Activated CD8-positive, alpha-beta T cell treated with anti-CD3 and anti-CD28 coated beads, Interleukin-2, amount 10 ng/mL, durations not matched to agents 7 days and 5 days (primary cell): ENCODE measurements at places on chromosomes 2 and 18. TPM values are rescaled to one million over a fixed set of nuclear protein-coding genes. Genes with fewer than 3 reads are reported as not detected.

DNA sequence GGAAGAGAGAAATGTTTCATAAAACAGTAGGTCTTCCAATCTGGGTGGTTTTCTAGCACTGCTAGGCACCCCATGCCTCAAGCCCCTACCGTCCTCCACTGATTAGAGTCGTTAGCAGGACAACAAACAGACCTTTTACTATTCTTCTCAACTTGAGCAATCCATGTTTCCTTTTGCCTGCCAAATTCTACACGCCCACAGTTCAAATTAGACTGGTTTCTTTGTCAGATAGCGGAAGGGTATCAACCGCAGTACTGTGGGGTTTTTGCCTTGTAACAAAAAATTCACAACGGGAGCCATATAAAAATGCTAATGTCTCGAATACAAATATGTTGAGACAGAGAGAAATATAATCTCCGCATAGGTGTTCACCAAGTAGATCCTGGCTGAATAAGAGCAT is 59.9 kb downstream of the VIT start:
- no peak for DNase-seq
- H3K27ac ChIP-seq: no peak overlapping the region
- H3K27me3 ChIP-seq: peaks cover 7% of the 10 kb centered on the region
- no peaks in the 10 kb centered on the region for H3K36me3 ChIP-seq
- no peak overlapping the region for H3K4me3 ChIP-seq

- H3K4me1 ChIP-seq: peaks cover 7% of the 10 kb centered on the region
- DNase-seq: no peak
- H3K27me3 ChIP-seq: peaks cover 5% of the 10 kb centered on the region
- peaks cover 3% of the 10 kb centered on the region for H3K36me3 ChIP-seq
Observed at GRCh38 chr2:136173126-136173525, 55.2 kb upstream of the CXCR4 start.

GRCh38 chr2:241321033-241321432 is 5.3 kb downstream of the SEPTIN2 start:
- no peak for DNase-seq
- no peak overlapping the region for H3K27ac ChIP-seq
- H3K36me3 ChIP-seq: peaks cover 69% of the 10 kb centered on the region
- H3K4me1 ChIP-seq: peaks cover 67% of the 10 kb centered on the region
- no peaks in the 10 kb centered on the region for H3K27me3 ChIP-seq

DNA sequence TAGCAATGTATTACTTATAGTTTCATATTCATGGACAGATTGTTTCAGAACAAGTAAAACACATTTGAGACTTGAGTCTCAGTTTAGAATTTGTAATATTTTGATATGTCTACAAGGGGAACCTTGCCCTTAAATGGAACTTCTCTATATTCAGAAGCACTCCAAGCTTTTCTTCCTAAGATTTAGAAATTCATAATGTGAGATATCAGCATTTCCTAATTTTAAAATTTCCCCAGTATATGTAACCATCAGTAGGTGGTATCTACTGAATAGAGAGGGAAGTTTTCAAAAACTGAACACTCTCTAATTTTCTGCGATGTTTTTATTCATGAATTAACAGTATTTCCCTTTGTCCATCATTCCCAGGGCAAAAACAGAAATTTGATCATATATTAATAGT is 7.6 kb downstream of the ANKRD62 start:
- no peaks in the 10 kb centered on the region for H3K4me1 ChIP-seq
- DNase-seq: no peak
- no peak overlapping the region for H3K4me3 ChIP-seq

DNA sequence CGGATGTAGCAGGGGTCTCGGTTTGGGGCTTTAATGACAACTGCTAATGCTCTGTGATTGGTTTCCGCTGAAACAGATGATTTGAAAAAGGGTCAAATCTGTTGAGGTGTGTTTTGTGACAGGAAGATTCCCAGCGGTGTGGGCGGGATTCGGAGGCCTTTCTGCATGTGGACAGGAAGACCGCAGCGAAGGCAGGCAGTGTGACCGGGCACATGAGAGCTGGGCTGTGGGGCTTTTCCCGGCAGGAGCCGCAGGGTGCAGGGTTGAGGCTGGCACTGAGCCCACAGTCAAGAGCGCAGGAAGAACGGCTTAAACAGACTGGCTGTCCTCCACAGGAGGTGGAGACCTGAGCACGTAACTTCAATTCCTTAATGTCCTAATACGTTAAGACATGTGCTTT is 180.0 kb upstream of the TPO start:
- H3K4me3 ChIP-seq: no peak overlapping the region
- H3K27ac ChIP-seq: no peak overlapping the region
- DNase-seq: no peak
- H3K27me3 ChIP-seq: no peaks in the 10 kb centered on the region

DNA sequence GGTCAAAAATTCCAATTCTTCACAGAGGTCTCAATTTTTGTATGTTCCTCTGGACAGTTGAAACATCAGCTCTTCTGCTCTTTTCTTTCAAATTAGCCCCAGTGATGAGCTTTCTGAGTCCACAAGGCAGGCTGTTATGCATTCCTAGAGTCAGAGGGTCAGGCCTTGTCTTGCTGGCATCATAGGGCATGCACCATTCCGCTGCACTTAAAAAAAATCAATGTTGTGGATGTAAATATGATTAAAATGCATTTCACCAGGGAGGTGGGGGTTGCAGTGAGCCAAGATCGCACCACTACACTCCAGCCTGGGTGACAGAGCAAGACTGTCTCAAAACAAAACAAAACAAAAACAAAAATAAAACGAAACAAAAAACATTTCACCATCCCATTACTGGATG is 465.3 kb downstream of the EIPR1 start:
- no peaks in the 10 kb centered on the region for H3K27me3 ChIP-seq
- H3K4me3 ChIP-seq: no peak overlapping the region
- DNase-seq: no peak
- no peaks in the 10 kb centered on the region for H3K4me1 ChIP-seq
- no peak overlapping the region for H3K27ac ChIP-seq
- H3K36me3 ChIP-seq: no peaks in the 10 kb centered on the region

DNA sequence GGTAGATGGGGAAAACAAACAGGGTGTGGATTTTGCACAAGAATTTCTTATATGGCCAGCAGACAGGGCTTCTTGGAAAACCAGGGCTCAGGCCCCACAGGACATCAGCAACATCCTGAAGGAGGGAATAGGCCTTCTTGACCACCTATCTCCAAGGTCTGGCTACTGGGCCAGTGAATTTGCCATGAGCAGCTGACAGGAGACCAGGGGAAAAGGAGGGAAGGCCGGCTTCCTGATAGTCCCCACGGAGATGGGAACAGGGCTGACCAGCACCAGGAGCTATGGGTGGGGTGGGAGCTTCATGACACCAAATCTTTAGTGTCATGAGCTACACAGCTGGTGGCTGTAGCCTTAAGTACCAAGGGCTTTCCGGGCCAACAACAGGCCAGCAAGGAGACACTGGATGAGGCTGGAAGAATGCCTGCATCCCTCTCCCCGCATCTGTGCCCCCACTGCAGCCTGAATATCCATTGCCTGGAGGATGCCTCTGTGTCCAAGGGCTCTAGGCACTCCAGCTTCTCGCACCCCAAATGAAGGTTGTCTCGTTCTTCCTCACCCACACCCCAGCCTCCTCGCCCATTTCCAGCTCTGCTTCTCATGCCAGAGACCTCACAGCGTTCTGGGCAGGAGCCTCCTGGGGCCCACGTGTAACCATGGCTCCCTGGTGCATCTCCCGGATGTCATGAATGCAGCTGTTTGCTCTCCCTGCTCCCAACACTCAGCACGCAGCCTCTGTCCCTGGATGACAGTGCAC is 74.8 kb downstream of the EMX1 start:
- no peaks in the 10 kb centered on the region for H3K27me3 ChIP-seq
- H3K27ac ChIP-seq: no peak overlapping the region
- no peaks in the 10 kb centered on the region for H3K4me1 ChIP-seq
- H3K36me3 ChIP-seq: no peaks in the 10 kb centered on the region
- DNase-seq: no peak

The SPATA3 gene
- total RNA-seq: 0.29 TPM

The RNF152 gene
- not detected for total RNA-seq

The KCNE4 gene
- total RNA-seq: not detected
